HCEC 1CT (cell line): ENCODE measurements at places on chromosomes 7 and 10.
A peak's percentile ranks its signal among the peaks of the same experiment; 100 is the strongest.

DNA sequence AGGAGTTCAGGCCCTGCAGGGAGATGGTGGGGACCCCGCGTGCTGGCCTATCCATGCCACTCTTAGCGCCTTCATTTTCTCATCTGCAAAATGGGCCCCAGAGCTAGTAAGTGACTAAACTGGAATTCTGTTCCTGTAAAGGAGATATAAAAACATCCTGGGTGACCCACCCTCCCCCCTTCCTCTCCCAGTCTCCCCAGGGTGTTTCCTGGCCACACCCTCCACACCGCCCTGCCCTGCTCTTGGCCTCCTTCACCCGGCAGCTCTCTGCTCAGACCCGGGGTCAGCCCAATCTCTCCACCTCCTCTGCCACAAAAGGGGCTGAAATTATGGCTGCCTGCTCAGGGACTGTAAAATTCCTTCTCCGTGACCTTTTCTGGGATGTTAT lies 70.7 kb downstream of the C10orf105 start:
- no peak for DNase-seq

DNA sequence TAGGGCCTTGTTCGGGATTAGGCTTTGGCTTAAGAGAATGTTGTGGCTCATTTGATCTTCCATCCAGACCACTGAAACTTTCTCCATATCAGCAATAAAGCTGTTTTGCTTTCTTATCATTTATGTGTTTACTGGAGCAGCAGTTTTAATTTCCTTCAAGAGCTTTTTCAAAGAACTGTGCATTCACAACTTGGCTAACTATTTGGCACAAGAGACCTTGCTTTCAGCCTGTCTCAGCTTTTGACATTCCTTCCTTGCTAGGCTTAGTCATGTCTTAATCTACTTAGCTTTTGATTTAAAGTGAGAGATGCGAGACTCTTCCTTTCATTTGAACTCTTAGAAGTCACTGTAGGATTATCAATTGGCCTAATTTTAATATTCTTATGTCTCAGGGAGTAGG lies 19.1 kb upstream of the AKR1B1 start:
- no peak for DNase-seq

GRCh38 chr10:121639416-121639815 lies 41.2 kb upstream of the FGFR2 start:
- DNase-seq: no peak

- DNase-seq: no peak
Measured at GRCh38 chr7:29957521-29958310, 31.9 kb downstream of the SCRN1 start.

- DNase-seq: peak; percentile 43
Measured at GRCh38 chr10:72847681-72848080, 45.9 kb upstream of the OIT3 start.

- DNase-seq: no peak
Measured at GRCh38 chr7:69773535-69774225, 175.4 kb downstream of the AUTS2 start.

DNA sequence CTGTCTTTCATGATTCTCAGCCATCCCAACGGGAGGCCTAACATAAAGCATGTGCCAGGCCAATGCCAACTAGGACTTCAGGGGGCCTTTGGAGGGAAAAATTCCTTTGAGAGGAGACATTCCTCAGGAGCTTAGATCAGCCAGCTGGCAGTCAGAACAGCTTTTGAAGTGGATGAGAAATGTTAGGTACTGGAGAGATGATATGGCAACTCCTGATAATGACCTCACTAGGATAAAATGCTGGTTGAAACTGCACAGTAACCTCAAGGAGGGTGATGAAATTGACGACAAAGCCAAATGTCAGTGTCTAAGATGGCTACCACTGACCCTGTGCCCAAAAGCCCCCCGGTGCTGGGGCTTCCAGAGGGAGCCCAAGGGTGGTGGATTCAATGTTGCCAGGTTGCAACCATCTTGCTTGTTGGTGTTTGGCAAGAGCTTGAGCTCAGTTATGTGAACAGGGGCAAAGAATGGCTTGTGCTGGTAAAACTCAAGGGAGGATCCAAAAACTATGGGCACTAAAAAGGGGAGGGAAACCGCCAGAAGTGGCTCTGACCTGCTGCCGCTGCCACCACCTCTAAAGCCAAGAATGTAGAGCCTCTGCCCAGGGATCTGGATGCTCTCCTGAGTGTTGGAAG lies 121.2 kb downstream of the UBE2H start:
- peak; percentile 92 for DNase-seq

DNA sequence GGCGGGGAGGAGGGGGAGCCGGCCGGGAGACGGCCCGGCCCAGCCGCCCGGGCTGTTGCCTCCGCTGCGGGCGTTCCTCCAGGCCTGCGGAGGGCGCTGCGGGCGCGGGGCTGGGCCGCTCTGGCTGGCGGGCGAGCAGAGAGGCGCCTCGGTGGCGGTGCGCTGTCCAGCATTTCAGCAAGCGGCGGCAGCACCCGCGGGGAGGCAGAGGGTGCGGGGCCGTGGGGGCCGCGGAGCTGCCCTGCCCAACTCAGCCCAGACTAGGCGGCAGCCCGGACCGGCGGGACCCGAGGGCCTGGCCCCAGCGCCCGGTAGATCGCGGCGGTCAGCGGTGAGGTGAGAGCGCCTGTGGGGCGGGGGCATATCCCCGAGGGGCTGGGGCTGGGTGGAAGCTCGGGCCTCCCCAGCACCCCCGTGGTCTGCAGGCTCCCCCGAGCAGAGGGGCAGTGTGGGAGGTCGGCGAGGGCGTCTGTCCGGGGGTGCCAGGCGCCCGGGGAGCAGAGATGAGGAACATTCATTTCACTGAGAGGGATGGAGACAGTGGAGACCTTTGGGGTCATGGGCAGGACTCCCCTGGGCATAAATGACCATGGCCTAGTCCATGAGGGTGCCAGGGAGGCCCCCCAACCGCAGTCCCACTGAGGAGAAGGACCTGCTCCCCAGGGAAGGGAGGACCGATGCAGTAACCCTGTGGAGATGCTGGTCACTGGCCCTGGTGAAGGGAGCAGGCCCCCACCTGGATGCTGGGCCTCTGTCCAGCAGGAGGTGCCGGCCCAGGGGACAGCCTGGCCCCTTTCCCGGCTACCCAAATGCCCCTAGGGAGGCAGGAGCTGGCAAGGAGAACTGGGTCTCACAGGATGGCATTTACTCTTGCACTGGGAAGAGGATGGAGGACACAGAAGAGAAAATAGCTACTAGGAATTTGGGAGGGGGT lies at the start of gene SRRM3:
TSS of gene SRRM3 (plus strand) at position 165 of the 934 bp plus-strand sequence. CDS start 33,171 bp downstream, outside the sequence.
- peak; percentile 67 for DNase-seq

GRCh38 chr7:112714917-112715316 lies 75.3 kb downstream of the TMEM168 start:
- DNase-seq: no peak

GRCh38 chr10:15898046-15898445 lies 37.7 kb upstream of the MINDY3 start:
- peak; percentile 54 for DNase-seq

GRCh38 chr10:122388287-122388997 lies 13.9 kb downstream of the PLEKHA1 start:
- peak; percentile 17 for DNase-seq

GRCh38 chr10:97277551-97277950 lies 14.9 kb downstream of the ARHGAP19 start:
- DNase-seq: no peak

- DNase-seq: no peak
Measured at GRCh38 chr7:146956321-146956720, 839.7 kb downstream of the CNTNAP2 start.

DNA sequence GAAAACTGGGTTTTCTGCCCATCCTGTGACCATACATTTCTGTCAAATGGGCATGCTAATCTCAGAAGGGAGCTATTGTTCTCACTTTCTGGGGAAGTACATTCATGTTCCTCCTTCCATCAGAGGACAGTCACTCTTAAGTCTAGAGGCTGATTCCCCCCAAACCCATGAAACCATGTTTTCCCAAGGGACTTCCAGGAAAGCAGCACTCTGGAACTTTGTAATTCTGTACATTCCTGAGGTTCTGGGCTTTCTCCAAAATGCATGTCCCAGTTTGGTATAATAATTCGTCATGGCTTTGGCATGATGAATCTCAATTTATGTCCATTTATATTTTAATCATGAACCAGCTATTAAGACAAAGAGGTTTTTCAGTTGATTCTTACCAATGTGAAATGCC lies 688.1 kb downstream of the LRMDA start:
- peak; percentile 69 for DNase-seq
